ENCODE measurements at places on chromosomes 7 and 10.
A peak's percentile ranks its signal among the peaks of the same experiment; 100 is the strongest.

DNA sequence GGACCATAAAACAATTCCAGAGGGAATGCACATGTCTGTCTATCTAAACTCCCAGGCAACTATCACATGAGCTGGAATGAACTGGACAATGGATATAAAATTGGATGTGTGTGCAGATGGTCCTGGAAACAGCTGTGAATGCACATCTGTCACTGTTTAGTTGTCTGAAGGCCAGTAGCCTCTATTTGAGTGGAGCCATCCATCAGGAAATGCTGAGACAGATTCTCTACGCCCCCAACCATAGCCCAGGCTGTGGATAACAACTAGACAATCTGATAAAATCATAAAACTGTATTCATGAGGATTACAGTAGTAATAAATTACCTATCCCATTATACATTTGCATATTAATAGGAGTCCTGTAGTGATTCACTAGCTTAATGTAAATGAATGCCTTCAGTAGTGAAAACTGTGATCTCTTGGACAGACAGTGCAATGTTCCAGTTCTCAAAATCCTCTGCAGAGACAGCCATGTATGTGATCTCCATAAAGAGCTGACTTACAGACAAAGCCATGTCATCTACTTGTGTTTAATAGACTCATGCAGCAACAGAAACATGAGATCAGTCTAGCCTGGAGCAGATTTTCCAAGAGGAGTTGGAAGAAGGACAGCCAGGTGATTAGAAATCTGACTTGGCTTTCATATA lies 907.6 kb downstream of the KCNMA1 start:
- DNase-seq, result no peak

DNA sequence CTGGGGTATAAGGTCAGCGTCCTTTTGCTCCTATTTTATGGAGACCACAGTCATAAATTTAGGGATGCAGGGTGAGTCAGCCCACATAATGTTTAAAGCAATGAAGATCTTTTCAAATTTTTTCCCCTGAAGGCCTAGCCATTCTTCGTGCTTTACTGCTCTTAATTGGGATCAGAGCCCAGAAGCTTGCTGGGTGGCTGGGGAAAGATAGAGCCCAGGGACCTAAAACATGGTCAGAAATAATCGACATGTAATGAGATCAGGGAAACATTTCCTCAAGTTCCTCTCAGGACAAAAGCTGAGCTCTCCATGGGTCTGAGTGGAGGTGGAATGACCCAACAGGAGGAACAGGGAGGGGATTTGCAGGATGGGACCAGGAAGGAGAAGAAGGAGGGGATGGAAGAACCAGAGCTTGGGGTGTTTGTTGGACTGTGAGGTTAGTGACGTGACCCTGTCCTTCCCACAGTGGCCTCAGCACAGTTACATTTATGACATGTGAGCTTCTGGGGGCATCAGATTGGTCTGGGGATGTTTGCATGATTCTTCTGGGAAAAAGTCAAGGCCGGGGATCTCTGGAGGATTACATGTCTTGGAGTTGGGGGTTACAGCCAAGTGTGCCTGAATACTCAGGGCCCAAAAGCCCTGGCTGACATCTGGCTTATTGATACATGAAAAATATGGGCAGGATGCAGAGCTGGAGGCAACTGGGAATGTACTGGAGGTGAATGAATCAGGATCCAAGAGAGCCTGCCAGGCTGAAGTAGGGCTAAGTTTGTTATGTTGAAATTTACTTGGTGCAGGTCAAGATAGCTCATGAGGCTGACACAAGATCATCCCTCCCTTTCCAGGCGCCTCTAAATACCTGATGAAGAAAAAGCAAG lies 477.9 kb downstream of the RPS24 start:
- DNase-seq, result no peak

GRCh38 chr7:83452256-83452655 lies 196.7 kb downstream of the SEMA3E start:
- no peak for DNase-seq

GRCh38 chr7:74324531-74325209 lies 35.5 kb downstream of the CLIP2 start:
- peak; percentile 64 for DNase-seq

DNA sequence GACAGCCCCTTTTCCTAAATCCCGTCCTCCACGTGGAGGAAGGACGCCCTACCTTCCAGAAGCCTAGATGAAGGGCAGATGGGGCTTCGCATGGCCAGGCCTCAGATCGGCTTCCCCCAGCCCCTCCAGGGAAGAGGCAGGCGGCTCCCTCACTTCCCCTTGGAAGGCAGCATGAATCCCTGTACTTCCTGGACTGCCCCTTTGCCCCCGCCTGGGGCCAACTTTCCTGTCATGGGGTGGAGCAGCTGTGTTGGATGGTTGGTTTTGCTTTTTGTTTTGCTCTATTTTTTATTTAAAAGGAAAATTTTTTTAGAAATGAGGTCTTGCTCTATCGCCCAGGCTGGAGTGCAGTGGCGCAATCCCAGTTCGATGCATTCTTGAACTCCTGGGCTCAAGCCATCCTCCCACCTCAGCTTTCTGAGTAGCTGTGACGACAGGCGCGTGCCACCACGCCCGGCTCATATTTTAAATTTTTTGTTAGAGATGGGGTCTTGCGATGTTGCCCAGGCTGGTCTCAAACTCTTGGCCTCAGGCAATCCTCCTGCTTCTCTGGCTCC lies 27.2 kb downstream of the GTF2IRD1 start:
- no peak for DNase-seq

DNA sequence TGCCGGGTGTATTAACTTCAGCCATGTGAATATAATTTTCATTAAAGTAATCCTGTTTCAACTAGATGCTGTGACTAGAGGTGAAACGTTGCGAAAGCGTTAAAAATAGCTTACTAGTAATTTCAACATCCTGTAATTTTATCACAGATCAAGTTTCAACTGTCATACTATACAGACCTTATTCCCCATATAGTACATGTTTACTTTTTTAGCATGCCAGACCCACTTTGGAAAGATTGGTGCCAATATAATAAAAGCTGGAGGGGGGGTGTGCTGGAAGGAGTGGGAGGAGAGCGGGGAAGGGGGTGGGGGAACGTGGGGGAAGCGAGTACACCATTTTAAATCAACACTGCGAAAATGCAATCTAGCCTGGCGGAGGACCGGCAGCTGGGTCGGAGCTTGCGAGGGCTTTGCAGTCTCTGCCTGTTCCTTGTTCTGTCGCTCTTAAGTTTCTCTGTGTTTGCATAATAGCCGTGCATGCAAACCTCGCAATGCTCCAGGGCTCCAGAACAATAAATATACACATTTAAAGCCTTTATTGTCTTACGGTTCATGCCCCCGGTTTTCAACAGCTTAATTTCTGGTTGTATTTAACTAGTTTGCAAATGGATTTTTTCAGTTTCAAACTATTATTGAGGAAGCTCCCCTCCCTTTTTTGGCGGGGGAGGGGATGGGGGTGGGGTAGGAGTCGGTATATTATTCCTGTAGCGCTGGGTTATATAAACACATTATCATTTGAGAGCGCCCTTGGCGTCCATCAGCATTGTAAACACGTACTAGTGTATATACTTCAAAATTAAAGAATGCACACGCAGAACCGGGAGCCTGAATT lies 1.3 kb upstream of the ARID5B start:
- DNase-seq, result no peak
